ENCODE measurements at places on chromosomes 4 and X.

DNA sequence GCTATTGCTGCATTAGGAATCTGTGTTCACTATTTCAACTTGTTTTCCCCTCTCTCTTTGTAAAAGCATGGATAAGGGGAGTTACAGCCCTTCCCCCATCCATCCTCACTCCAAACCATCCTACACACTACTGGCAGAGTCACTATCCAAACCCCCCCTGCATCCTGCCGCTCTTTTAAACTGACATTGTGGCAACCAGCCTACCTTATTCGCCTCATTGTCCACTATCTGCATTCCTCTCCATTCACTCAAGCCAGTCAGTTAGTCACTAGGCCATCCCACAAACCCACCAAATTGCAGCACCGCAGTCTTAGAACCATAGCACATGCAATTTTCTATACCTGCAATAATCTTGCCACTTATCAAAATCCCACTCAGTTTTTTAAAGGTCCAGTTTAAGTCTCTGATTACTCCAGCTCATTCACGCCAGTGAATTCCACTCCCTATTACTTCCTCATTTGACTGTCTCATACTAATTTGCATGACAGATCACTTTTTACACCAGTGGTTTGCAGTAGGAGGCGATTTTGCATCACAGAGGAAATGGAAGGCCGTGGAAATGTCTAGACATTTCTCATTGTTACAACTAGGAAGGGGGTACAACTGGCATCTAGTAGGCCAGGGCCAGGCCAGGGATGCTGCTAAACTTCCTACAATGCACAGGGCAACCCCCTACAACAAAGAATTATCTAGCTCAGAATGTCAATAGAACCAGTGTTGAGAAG is 181.8 kb downstream of the HS6ST2 start:
- no peak for DNase-seq

GRCh38 chrX:115895678-115896329 is 274.7 kb upstream of the AGTR2 start:
- DNase-seq: no peak

- no peak for DNase-seq
These were observed 125.1 kb downstream of the MAML3 start for GRCh38 chr4:140028676-140029517.

- no peak for DNase-seq
These were observed 7.4 kb downstream of the FATE1 start for GRCh38 chrX:151723156-151723760.

- DNase-seq: no peak
These were observed 427.2 kb downstream of the FAT4 start for GRCh38 chr4:125741825-125742452.

DNA sequence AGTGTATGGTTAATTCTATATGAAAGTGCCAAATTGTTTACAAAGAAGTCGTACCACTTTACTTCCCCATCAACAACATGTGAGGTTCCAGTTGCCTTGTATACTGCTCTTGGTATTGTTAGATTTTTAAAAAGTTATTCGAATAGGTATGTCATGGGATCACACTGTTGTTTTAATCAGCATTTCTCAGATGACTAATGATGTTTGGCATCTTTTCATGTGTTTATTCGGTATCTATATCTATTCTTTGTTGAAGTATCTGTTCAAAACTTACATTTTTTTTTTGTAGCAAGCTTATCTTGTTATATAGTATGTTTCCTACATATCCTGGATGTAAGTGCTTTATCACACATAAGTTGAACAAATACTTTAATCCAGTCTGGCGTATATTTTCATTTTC is 99.4 kb upstream of the MAB21L2 start:
- DNase-seq: no peak

- DNase-seq: peak; percentile 61
These were observed 3.5 kb upstream of the IQSEC2 start for GRCh38 chrX:53284684-53285447.

DNA sequence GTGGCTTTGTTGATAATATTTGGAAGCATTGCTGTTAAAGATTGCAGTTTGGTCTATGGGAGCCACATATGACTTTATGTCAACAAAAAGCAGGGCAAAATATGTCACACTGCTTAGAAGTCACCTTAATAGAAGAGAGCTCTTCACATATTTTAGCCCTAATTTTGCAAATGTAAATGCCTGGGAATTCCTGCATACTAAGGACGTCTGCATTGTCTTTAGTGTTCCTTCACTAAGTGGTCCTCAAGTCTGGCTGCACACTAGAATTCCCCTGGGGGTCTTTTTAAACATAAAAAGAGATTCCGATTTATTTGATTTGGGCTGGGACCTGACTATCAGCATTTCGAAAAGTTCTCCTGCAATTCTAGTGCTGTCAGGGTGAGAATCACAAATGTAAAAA is 495.1 kb upstream of the FAM241A start:
- no peak for DNase-seq

DNA sequence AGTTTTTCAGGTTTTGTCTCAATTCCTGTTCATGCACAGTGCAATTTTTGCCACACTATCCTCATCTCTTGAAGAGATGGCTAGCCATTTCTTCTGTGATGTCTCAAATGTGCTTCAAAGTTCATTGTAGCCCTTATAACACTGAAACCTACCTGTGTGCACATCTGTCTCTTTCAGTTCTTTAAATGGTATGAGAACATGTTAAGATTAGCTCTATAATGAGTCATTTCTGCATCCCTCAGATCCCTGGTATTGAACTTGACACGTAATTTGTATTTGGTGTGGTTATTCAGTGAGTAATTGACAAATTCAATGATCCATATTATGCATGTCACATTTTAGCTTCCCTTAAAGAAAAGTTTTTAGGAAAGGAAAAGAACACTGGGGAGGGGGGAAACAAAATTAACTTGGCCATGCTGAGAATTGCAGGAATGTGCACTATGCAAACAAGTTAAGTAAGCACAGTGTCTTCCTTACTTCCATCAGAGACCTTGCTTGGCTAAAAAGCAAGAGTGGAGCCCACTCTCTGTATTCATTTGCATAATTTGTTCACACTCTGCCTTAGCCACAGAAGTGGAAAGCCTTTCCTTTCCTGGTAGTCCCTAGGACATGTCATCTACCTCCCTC is 659.8 kb upstream of the MAGEB2 start:
- DNase-seq: no peak
